GM19239 (cell line): ENCODE measurements at places on chromosomes 7 and 10.

DNA sequence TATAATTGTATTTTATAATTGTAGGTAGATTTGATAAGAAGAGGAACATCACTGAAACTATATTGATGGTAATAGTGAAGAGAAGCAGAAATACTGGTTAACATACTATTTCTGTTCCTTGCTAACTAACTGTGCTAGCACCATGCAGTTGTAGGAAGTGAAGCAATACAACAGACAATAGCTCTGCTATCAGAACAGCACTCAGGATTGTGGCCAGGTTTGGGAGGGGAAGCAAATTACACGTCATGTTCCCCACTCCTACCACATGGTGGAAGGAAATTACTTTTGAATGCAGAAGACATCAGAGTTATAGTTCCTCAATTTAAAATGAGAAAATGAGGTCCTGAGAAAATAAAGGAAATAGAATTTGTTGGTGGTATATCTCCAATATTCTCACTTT is 151.1 kb downstream of the DGKB start:
- no peak for DNase-seq

GRCh38 chr7:149027611-149028345 is 527 bp downstream of the PDIA4 start:
- DNase-seq = no peak

DNA sequence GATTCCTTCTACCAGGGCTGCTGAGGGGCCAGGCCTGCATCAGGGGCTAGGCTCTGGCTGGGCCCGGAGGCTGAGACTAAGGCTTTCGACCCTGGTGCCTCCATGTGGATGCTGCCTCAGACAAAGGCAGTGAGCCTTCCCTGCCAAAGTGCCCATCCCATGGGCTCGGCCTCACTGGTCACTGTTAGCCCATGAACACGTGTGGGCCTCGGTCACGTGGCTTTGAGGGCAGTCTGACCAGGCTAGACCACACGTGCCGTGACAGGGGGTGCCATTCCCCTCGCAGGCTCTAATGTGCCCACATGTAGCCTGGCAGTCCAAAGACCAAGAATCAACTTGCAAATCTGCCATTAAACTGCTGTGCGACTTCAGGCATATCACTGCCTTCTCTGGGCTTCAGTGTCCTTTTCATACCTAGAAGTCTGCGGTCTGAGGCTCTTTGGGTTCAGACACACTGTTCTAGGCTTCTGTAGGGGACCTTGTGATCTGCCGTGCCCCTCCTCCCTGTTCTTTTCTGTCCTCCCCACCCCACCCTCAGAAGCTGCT is 17.6 kb upstream of the SLC29A3 start:
- no peak for DNase-seq

DNA sequence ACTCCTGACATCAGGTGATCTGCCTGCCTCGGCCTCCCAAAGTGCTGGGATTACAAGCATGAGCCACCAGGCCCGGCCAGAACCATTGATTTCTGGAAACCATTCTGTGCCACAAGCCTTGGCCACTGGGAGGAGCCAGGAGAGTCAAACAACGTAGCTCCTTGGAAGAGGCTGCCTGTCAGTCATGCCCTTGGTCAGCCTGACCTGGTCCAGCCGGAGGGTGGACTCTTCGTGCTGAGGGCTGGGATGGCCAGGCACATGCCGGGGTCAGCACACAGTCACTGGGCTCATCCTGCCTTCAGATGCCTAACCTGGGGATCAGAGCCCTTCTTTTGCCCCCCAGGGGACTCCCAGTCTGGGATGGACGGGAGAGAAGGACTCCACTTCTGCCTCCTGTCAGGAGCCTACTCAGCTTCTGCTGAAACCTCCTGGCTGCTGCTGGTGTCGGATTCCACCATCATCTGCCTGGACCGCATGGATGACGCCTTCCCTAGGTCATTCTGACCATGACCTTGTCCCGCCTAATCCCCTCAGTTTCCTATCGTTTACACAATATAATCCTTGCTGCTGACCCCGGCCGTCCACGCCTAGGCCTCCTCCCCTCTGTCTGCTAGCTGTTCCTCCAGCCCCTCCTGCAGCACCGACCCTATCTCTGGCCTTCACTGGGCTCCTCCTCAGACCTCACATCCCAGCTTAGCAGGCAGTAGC is 30.4 kb downstream of the TMEM270 start:
- no peak for DNase-seq

DNA sequence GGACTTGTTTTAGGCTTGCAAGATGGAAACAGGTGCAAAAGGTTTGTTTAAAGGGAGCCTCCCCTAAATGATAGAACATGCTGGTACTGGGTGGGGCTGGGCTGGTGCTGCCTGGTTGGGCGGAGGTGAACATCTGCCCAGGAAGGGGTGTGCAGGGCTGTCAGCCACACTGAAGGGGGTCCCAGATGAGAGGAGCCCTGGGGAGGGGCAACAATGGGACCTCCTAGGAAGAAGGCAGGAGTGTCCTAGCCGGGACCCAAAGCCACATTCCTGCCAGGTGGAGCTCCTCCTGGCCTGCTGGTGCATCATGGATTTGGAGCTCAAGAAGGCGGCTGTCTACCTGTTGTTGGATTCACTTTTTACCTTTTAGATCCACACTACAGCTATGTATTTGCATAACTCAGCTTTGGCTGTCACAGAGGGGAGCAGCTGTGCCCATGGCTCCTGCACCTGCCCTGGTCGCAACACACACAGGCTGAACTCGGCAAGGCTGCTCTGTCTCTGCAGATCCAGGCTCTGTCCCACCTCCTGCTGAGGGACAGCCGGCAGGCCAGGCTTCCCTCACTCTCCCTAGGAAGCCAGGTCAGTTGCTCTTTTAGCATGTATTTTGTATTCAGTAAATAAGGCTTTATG is 59.9 kb downstream of the ADARB2 start:
- DNase-seq = no peak

DNA sequence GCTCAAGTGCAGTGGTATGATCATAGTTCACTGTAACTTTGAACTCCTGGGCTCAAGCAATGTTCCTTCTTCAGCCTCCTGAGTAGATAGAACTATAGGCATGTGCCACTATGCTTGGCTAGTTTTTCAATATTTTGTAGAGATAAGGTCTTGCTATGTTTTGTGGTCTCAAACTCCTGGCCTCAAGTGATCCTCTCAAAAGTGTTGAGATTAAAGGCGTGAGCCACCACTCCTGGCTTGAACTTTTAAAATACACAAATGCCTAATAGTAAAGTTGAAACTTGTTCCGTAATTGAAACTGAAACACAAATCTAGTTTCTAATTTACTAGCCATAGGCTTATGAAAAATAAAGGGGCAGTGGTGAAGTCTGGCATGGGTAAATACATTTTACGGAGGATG is 65.7 kb downstream of the AP3M1 start:
- DNase-seq = no peak

DNA sequence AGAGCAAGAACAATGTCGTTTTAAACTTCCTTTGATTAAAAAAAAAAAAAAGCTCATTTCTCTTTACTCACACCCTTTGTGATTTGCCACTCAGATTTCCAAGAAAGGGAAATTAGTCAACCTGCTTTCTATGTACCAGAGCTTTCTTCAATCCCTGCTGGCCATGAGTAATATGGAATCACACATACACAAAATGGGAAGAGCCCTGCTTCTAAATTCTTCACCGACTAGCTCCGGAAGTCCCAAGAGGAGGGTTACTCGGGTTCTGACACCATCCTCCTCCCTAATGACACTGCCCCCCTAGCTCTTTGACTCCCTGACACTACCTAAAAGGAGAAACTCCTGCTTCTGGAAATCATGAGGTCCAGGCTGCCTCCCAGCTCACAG is 81.8 kb upstream of the SFMBT2 start:
- no peak for DNase-seq
